ENCODE measurements at places on chromosomes 11 and 22.

- no peak for DNase-seq
These were observed 106.5 kb downstream of the ALX4 start for GRCh38 chr11:44203270-44204043.

- no peak for DNase-seq
These were observed 390.1 kb downstream of the CTTN start for GRCh38 chr11:70788248-70789022.

- no peak for DNase-seq
These were observed 110.9 kb downstream of the TSPAN18 start for GRCh38 chr11:44837661-44838060.

DNA sequence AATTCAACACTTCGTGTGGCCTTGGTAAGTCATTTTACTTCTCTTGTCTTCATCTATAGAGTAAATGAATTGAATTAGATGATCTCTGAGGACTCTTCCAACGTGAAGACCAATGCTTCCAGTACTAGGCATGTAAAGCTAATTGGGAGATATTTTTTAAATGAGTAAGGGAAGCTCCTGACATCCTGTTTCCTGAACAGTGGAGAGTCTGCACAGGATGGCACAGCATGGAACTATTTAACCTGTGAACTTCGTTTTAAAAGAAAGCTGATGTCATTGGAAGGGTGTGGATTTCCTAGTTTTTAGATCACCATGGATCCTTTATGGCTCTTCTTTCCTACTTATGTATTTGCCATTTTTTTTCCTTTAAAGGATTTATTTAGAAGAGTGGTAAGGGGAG lies 48.4 kb upstream of the HSD17B12 start:
- no peak for DNase-seq

DNA sequence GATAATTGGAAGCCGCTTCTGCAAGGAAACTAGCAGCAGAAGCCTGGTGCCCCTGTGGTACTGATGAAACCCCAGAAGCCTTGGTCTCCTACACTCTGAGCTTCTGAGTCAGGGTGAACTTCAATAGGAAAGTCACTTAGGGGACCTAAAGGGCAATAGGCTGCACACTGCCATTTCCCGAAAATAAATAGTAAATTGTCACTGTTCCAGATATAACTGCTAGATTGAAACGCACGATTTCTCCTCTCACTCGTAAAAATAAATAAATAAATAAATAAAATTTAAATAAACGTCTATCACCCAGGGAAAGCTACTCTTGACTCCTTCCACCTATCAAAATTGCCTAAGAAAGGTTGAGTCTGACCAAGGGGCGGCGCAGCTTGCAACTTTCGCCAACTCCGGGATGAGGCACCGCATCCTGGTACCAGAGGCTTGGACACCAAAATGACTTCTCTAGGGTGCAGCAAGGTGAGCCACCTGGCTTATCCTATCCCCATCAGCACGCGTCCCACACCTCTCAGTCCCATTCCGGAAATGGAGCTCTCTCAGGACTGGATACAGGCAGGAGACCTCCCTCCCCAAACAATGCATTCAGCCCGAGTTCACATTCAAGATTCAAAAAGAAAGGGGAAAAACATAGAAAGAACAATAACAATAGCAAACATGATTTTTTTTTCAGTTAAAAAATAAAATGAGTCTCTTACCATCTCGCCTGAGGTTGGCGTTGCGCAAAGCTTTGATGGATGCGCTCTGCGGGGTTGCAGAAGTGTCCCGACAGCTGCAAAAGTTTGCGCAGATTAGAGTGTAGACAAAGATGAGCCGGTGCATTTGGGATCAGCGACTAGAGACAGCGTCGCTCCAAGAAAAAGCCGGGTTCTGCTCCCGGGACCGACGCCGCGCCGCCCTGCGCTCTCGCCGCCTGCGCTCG lies 583 bp downstream of the PDGFD start:
- no peak for DNase-seq

DNA sequence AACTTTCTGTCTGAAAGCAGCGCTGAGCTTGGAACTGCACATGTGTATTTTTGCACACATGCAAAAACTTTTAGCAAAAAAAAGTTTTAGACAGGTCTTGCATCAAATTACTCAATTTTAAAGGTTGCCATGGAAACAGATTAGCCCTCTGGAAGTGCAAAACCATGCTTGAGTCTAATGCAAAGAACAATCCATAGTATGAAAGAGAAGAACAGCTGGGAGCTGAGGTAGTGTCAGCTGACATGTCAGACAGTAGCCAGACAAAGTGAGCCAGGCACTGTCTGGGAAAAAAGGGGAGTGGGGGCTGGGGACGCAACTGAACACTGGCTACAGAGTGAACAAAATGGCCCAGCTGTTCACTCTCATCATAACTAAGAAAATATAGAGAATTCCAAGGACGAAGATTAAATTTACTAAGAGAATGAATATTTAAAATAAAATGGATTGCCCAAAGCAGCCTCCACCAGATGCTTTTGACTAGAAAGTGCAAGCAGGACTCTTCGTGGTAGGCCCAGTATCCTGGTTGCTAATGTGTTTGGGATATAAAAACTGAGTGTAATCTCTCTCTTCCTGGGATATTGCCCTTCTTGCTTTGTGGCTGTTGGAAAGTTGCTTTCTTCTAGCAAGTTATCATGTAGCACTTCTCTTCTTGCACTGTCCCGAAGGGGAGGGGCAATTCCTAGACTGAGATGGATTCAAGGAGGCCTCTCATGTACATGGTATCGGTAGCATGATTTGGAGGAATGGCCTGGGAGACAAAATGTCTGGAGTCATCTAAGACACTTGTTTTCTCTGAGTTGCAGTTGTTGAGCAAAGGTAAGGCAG lies 434.1 kb upstream of the FAT3 start:
- peak; percentile 44 for DNase-seq

DNA sequence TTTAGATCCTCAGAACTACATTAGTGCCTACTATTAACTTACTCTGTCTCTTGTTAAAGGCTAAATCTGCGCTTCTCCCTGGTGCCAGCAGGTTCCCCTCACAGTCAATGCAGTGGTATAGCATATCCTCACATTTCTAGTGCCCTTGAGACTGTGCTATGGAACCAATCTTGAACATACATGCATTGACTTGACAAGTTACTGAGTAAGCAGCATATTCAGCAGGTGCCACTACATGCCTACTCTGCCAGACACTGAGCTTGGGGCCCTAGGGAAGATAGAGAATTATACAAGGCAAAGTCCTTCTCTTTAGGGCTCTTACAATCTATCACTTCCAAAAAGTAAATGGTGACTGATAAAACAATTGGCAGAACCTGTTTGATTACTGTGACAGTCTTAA lies 3.2 kb downstream of the FUT4 start:
- DNase-seq = peak; percentile 36

DNA sequence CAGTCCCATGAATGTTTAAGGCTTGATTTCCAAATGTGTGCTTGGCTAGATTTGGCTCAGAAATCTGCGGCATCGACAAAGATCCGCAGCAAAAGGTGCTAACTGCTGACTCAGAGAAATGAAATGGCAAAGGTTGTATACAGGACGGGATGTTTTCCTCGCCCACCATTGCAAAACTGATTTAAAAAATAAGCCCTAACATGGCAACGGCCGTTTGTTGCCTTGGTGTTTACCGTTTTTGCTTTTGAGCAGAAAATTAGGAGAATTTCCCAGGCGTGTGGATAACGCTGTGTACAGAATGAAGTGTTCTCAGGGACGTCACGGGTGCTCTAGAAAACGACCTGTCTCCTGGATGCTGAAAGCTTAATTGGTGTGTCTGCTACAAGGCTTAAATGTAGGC lies 70.2 kb downstream of the ARHGAP8 start:
- no peak for DNase-seq

- peak; percentile 62 for DNase-seq
These were observed 43.1 kb downstream of the NFAM1 start for GRCh38 chr22:42389143-42389542.

DNA sequence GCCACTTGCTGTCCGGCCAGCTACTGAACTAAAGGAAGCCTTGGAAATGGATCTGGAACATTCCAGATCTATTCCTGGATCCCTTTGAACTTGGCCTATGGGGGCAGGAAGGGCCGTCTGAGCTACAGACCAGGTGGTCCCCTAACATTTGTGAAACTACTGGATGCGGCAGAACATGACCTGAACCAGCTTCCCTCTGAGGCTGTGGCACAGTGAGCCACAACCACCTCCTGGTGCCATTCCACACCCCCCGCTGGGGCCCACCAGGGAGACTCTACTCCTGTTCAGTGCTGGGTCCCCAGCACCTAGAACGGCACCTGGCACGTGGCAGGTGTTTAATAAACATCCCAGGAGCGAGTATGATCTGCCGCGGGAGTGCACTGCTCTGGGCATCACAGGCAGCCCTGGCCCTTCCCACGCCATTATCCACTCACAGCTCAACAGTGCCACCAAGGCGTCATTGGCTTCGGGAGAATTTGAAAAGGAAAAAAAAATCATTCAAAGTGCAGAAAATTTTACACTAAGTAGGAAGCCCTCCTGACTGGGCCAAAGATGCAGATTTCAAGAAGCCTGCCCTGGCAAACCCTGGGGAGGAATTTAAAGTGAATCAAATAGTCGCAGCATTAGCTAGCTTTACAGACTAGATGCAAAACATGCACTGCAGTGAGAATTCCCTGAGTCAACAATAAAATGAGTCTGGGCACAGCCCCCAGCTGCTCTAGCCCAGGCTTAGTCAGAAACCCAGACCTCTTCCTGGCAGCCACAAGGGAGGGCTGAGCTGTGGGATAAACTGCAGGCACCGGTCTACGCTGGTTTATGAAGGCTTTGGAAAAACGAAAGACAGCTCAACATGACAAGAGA lies 14.3 kb upstream of the EFCAB6 start:
- peak; percentile 54 for DNase-seq

DNA sequence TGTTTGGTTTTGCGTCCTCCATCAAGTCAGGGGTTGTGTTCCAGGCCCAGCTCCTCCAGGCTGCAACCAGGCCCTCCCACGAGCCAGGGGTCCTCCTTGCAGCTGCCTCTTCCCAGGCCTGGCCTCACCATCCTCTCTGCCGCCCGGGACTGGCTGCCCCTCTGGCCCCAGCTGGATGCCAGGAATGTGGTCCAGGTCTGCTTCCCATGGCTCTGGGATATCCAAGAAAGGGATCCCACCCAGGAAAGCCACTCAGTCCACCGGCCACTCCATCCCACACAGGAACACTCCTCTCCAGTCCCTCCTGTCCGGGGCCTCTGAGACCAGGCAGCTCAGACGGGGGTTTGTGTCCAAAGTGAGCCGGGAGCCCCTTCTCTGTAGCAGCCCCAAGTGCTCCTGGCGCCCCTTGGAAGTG lies 336.4 kb downstream of the BRD1 start:
- DNase-seq = no peak

DNA sequence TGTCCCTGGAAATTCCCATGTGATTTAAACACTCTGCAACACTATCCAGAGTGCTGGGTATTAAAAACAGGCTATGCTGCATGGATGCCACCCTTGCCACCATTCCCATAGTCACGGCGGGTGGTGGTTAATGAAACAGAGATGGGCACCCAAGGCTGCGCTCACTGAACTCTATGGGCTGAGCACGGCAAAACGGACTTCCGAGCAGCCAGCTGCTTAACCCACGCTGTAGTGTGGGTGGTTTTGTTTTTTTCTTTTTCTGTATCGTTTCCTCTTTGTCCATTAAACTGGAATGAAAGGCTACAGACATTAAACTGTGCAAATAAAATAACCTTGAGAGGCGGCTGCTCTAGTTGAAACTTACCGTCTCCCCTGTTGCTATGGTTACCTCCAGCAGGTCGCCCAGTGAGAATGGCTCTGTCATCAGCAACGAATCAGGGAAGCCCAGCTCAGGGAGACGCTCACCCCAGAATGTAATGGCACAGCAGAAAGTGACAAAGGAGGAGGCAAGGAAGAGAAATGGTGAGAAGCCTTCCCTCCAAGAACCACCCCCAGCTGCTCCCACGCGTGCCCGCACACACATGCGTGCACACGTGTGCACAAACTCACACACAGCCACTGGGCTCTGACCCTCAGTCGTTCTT lies 102.1 kb downstream of the C11orf91 start:
- peak; percentile 71 for DNase-seq

DNA sequence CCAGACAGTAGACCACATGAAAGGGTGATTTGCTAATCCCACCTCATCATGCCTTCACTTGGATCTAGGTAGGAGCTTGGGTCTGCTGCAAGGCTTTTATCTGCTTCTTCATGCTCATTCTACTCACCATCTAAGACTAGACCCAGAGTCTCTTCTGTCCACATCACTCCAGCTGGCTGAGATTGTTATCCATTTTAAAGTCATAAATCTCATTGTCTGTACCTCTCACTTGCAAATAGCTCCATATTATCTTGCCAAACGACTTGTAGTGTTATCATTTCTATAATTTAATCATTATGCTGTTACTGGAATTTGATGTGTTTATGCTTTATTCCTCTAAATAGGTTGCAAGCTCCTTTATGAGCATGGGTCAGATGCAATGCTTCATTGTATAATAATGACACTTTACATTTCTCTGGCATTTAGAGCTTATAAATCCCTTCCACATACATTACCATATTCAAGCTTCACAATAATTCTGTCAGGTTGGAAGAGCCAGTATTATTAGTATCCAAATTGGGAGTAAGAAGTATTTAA lies 254.2 kb upstream of the SORL1-AS1 start:
- no peak for DNase-seq

DNA sequence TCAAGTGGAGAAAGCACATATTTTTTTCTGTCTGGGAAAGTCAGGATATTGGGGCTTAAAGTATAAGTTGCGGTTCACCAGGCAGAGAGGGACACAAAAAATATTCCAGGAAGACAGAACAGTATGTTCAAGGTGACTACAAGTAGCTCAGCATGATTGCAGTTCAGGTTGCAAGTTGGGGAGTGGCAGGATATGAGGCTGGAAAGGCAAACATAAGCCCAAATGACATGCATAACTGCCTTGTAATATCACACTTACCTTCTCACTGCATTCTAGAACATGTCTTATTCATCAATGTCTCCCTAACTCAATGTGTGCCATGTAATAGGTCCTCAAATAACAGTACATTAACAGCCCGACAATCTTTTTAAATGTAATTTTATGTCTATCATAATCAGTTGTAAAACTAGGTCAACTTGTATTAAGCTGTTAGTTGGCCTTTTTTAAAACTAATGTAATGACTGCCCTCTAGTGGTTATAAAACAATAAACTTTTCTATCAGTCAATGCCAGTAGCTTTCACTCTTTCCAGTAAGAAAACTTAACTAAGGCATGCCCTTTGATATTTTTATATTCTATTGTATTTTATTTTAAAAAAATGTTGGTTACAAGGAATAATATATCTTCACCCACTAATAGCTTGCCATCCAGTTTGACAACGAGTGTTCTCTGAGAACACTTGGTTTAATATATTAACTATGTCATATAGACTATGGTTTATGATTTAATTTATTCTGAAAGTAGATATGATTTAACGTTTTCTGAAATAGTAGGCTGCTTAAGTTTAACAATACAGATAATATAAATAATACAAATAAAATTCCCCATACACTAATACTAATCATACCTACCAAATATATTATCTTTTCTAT lies 39.4 kb upstream of the CFAP300 start:
- DNase-seq = peak; percentile 21

DNA sequence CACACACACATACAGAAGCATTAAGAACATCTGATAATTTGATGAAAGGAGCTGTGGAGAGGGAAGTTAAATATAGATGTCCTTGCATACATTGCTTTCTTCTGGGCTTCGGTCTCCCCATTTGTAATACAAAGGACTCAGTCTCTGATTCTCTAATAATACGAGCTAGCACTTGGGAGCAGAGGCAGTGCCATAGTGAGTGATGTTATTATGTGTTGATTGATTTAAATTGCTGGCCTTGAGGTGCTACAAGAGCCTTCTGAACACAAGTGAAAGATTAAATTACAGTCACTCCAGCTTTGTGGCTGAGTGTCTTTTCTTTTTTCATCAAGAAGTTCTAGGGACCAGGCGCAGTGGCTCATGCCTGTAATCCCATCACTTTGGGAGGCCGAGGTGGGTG lies 61.5 kb upstream of the HMGXB4 start:
- no peak for DNase-seq

- no peak for DNase-seq
These were observed 133.8 kb downstream of the ATXN10 start for GRCh38 chr22:45805413-45805812.

Measured in retina (tissue), 1 donor.